ENCODE measurements at places on chromosomes 7 and 10.

DNA sequence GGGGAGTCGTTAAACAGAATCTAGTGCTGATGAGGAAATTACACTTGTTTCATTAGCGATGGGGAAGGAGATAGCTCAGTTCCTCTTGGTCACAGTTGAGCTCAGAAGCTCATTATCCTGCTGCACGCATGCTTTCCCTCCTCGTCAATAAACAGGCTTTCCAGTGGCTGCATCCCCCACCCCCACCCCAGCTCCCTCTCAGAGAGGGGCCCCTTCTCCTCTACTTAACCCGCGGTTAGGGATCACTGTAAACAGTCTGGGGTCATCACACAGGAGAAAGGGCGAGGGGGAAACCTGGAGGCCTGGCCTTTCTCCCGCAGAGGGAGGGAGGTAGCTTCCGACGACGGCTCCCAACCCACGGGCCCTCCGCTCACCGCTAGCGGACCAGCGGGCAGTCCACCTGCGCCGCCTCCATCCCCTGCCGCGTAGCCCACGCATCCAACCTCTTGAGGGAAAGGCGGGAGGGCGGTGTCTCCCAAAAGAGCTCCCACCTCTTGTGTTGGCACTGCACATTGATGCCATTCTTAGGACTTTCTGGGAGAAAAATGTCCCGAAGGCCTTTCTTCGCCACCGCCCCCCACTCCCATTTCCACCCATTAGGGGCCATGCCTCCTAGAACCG is 80.8 kb downstream of the PAX2 start:
- no peak for DNase-seq

GRCh38 chr10:13628661-13629060 is 41.9 kb downstream of the PRPF18 start:
- no peak for DNase-seq

- no peak for DNase-seq
These were observed 280.2 kb upstream of the IMMP2L start for GRCh38 chr7:111842491-111842890.

- DNase-seq, result no peak
These were observed 4.7 kb upstream of the LANCL2 start for GRCh38 chr7:55360486-55360885.

GRCh38 chr10:91022390-91022789 is 101.5 kb upstream of the ANKRD1 start:
- DNase-seq, result no peak

DNA sequence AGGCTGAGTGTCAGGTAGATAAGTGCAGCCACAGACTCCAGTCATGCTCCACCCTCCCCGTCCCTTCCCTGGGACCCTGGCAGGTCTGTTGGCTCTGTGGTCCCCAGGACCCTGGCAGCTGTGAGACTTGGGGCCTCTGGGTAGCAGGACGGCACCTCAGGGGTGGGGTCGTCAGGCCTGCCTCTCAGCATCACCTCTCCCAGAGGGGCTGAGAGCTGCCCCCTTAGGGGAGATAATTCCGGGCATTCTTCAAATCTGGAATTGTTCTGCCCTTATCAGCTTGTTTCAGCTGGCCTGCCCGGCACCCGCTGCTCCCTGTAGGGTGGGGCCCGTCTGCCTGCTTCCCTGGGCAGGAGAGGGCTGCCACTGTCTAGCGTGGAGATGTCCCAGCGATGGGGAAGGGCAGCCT is 23.3 kb downstream of the PODXL start:
- DNase-seq, result no peak

DNA sequence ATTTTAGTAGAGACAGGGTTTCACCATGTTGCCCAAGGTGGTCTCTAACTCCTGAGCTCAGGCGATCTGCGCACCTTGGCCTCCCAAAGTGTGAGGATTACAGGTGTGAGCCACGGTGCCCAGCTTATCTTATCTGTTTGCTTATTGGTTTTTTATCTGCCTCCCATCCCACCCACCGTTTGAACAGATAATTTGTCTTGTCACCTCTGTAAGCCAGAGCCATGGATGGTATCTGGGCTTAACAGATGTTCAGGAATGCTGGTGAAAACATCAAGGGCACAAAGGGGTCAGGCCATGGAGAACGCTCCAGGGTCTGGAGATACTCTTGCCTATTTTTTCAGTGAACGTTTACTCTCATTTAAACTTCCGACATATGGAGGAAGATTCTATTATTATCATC is 12.0 kb upstream of the NDST2 start:
- no peak for DNase-seq

GRCh38 chr7:45028920-45029344 is 28.9 kb downstream of the CCM2 start:
- DNase-seq, result no peak

GRCh38 chr10:33781606-33782395 is 447.3 kb upstream of the NRP1 start:
- DNase-seq, result no peak

DNA sequence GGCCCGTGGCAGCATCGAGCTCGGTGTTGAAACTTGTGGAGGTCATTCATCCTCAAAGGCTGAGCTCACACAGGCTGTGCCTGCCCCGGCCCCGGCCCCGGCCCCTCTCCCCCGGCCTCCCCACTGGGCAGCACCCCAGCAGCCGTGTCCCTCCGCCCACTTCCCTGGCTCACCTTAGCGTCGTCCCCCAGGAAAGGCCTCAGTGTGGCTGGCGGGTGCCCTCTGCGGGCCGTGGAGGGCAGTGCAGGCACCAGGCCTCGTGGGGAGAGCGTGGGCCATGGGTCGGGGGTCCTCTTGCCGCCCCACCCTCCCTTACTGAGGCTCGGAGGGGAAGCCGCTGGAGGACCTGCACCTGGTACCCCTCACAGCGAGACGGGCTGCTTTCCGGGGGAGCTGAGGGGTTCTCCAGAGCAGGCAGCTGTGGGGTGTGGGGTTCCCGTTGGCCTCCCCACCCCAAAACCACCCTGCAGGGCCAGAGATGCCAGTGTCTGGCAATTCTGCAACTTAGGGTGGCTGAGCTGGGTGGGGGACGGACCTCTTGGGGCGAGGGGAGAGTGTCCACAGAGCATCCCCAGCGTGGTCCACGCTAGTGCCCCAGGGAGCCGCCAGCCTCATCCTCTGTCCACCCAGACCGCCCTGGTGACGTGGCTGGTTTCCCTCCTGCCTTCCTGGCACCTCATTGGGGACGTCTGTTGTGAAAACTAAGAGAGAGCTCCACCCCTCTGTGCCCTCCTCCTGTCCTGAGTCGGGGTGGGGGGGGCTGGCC is 44.2 kb upstream of the DPYSL4 start:
- peak; percentile 53 for DNase-seq

- DNase-seq, result no peak
These were observed 5.0 kb upstream of the SORBS1 start for GRCh38 chr10:95566136-95566535.

- DNase-seq, result no peak
These were observed 43.7 kb downstream of the GNA12 start for GRCh38 chr7:2800220-2800930.

DNA sequence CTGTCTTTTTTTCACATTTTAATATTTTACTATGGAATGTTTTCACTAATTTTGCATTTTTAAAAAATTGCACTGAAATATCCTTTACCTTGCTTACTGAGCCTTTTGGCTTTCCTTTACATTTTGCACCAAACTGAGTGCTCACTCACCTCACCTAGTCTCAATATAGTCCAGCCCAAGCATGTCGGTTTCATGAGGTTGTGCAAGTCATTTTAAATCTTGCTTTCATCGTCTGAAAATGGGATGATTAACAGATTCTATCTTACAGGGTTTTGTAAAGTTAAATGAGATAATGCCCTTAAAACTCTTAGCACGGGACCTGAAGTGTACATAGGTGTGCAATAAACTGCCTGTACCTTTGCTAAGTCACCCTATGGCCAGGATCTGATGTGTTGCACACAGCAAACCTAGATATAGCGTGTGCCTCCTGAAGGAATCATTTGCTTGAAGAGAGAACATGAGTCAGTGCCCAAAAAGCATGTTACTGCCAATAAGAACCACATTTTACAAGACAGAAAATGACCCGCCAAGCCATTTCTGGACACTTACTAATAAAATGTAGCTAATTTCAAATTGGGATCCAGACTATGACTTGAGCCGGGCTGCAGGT is 199.8 kb downstream of the JCAD start:
- no peak for DNase-seq

DNA sequence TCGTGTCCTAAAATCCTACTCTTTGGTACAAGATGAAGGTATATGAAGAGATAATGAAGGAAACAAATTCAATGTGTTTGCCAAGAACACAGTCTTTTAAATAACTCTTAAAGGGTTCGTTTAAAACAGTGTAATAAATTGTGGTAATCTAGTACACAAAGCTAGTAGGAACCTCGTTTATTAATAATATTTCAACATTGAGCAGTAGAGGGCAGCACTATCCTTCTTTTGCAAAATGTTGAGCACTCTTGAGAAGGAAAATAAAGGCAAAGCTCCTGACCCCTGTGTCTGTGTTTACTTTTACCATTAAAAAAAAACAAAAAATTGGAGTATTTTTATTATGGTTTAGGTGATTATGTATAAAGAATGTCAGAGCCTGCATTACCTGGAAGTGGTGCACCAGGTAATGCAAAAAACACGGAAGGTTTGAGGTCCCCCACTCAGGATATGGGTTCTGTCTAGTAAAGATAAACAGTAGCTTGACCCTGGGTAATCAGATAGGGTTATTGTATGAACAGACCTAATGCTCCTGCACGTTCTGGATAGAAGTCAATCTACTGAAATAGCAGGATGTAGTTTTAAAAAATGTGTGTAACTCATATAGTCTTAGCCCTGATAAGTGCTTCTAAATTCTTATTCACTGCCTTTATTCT is 5.7 kb upstream of the GOT1 start:
- peak; percentile 59 for DNase-seq

GRCh38 chr7:47400001-47400400 is 181.9 kb downstream of the TNS3 start:
- DNase-seq, result no peak

- no peak for DNase-seq
These were observed 1009.7 kb upstream of the CELF2 start for GRCh38 chr10:10007957-10008356.

GRCh38 chr7:123070702-123071286 is 75.3 kb upstream of the TAS2R16 start:
- DNase-seq, result no peak

DNA sequence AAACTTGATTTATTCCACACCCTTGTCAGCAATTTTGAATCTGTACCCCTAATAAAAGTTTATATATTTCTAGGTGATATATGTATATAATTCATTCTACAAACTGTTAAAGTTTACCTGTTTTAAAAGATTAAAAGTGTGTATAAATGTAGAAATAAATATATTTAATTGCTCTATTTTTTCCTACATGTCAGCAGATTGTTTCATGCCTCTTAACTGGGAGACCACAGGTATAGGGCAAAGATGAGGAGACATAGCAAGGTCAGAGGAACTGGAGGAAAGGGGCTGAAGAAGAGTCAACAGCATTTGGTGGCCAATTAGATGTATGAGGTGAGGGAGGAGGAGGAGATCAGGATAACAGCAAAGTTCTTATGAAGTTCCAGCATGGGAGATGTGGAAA is 109.8 kb downstream of the GLCCI1 start:
- no peak for DNase-seq

DNA sequence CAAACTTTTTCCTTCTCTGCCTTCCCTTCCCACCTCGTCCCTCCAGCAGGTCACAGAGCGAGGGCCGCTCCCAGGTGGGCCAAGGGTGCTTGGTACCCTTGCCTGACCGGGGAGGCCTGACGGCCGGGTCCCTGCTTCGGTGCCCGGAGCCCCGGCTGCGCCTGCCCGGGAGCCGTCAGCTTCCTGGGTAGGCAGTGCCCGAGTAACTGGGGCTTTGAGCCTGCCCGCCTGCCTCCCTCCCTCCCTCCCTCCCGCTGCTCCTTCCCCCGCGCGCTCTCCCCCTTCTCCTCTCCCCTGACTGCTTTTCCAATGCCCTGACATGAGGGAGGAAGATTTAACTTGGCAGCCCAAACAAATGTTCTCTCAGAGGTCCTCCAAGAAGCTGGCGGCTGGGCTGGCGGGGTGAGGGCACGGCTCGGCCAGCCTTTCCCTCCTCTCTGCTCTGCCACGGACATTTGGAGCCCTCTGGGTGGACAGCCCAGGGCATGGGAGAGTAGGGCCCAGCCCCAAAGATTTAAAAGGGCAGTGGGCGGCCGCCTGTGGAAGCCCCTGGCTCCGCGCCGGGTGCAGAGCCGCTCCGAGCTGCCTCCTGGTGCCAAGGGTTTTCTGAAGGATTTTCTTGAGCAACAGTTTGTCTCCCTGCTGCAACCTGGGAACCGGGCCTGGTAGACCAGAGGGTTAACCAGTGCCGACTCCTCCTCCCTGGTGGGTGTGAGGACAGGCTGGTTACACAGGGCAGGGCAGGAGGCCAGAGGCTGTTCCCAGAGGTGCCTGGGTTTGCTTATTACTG is 2.0 kb downstream of the ZMIZ1 start:
- DNase-seq, result peak; percentile 20

- DNase-seq, result no peak
These were observed 69.3 kb downstream of the OAT start for GRCh38 chr10:124349231-124349995.

GRCh38 chr7:55078465-55079372 is 59.9 kb downstream of the EGFR start:
- DNase-seq, result no peak

- DNase-seq, result no peak
These were observed 55.2 kb downstream of the ELFN1 start for GRCh38 chr7:1725199-1725690.

DNA sequence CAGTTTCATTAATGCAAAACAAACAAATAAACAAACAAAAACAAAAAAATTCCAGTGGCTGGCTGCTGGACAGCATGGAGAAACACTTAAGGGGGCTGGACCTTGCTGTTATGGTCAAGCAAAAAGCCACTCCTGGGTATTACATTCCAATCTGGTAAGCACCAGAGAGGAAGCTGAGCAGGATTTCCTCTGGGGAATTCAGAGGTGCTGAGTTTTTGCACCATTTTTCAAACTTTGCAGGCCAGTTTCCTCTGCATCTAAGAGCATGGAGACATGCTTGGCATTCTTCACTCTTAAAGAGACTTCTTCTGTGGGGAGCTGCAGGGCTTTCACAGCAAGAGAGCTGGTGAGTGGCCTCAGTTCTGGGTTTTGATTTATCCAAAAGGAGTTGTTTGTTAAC is 84.5 kb downstream of the FZD1 start:
- DNase-seq, result no peak
